ENCODE measurements at places on chromosomes 5 and 9. TPM values are rescaled to one million over a fixed set of nuclear protein-coding genes. Genes with fewer than 3 reads are reported as not detected.

GRCh38 chr9:108620767-108621166 lies 235.0 kb downstream of the ACTL7B start:
- no peak for DNase-seq

GRCh38 chr9:78596346-78596745 lies 299.4 kb downstream of the PSAT1 start:
- no peak for DNase-seq

DNA sequence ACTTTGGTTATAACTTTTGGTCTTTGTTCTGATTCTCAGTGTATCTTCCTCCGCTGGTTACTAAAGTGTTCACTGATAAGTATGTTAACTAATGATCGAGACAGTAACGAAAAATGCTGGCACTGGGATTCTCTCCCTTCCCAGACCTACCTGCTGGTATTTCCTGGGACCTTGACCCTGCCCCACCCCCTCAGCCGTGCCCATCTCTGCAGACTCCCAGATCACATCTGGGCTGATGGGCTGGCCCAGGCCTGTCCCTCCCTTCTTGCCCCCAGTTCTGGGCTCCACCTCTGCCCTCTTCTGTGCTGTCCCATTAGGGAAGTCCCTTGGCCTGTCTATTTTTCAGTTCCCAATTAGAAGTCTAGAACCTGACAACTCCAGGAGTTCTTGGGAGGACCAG lies 46.9 kb downstream of the NEURL1B start:
- no peak for DNase-seq

DNA sequence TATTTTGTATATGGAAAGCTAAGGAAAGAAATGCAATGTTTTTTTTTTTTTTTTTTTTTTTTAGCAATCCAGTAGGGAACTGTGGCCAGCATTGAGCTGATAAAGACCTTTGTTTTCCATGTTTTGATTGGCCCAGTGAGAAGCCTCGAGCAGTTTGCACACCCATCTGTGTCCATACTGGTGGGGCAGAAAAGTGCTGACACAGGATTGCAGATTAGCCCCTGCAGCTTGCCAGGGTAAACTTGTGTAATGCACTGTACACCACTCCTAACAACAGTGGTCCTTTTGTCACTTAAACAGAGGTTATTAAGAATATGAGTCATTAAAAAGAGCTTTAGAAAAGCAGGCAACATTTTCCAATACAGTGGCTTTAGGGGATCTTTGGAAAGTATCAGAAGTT lies 132.8 kb upstream of the CDKN2B start:
- no peak for DNase-seq

DNA sequence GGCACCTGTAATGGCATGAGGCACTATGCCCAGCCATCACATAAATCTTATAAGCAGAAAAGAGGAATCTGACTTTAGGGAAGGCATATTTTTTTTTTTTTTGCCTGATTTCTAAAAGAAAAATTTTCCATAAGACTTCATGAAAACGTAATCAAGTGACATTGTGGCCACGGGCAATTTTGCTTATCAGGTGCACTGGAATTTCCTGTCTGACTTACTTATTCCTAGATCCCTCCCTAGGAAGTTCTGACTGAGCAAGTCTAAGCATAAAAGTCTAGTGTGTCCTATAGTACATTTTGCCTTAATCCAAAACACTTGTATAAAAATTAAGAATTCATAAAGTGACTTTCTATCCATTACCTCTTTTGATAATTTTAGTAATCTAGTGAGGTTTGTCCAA lies 12.5 kb downstream of the C5orf46 start:
- no peak for DNase-seq

DNA sequence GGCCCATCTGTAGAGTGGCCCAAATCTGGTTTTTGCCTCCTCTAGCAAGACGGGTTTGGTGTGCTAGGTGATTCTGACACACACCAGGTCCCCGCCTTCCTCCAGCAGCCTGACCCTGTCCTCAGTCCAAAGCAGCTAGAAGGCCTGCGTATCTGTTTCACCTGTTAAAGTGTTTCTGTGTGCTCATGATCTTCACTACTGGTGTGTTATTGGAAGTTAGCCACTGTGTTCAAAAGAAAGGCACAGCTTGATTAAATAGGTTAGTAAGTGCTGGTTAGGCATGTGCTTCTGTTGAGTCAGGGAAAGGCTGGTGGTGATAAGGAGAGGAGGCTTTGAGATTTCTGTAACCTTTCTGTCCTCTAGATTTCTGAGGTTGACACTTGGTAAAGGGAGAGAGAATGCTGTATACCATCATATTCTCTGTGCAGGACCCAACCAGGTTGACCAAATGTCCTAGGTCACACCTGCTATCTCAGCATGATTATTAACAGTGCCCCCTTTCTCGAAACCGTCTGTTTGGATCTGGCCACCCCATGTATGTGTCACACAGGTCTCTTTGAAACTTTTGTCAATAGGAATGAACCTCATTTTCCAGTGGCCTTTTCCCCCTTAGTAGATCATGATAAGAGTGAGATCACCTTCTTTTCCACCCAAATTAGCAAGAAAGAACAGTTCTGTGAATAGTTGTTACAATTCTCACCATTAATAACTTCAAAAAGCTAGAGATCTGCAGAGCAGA lies 58.8 kb downstream of the ARHGAP26 start:
- DNase-seq: no peak

PIK3R1 gene
- 122 TPM for total RNA-seq

DNA sequence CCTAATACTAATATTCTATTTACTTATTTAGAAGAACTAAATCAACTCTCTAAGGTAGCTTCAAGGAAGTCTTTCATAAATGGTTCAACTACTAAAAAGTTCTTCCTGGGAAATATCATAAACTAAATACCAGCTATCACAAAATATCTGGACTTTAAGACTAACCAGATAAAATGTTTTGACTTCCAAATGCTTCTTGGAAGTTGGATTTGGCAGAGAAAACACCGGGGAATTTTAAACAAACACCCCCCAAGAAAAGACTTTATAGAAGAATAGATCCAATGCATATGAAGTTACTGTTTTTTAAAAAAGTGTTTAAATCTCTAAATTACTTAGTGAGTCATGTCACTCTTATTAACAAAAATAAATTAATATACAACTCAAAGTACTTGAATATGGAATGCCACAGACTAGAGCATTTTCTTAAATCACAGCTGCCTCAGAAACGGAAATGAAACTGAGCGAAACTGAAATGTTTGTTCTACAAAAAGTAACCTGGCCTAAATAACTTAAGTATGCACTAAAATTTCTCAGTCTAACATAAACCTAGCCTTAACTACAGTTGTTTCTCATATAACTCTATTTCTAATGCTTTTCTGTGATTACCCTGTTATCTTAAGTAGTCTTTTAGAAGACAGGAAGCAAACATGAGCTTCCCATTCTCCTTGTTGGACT lies 6.8 kb downstream of the ABCA1 start:
- no peak for DNase-seq

ISOC1 gene
- 19.1 TPM for total RNA-seq

DNA sequence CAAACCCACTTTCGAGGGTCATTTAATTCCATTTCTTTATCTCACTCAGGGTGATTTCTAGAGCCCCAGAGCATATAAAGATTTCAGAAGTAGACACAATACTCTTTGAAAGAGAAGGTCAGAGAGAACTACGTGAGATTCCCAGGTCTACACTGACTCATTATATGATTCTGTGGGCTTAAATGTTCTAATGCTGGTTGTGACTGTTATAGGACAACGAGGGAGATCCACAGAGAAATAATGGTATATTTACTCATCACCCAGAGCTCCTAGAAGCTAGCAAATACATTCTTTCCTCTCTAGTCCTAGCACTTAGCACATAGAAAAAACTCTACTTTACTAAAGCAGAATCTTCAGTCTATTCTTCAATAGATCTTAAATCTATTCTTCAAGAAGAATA lies 39.4 kb upstream of the GRAMD2B start:
- DNase-seq: no peak

GRCh38 chr9:21982861-21983560 lies 11.2 kb downstream of the CDKN2A start:
- DNase-seq: no peak

GRCh38 chr5:18420711-18421110 lies 786.5 kb downstream of the TAF11L14 start:
- no peak for DNase-seq

- no peak for DNase-seq
Observed at GRCh38 chr9:16543686-16544085, 326.8 kb downstream of the BNC2 start.

HARS2 gene
- 27.6 TPM for total RNA-seq

- no peak for DNase-seq
Observed at GRCh38 chr5:95486191-95486590, 68.6 kb downstream of the SKIC3 start.

ANGPTL2 gene
- 11.4 TPM for total RNA-seq

VLDLR gene
- total RNA-seq: 16.3 TPM

All from lower lobe of right lung (tissue), 2 donors.